ENCODE measurements at places on chromosomes 7 and 10.

DNA sequence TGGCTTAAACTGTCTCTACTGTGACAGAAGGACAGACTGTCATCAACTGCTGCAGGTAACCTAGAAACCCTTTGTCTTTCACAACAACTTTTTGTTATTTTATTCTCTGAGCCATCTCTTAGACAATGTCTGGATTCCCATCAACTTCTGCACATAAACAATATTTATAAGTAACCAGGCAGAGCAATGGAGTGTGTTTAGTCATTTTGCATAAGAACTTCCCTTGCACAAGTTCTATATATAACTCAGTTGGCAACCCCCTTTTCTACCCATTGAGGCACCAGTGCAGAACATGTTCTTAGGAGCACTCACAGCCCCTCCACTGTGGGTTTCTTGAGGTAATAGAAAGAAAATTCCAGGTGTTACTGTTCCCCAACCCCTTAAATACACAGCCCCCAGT, 65.0 kb upstream of the IL6 start:
- DNase-seq: no peak

GRCh38 chr10:97685395-97685958, 1.6 kb downstream of the AVPI1 start:
- no peak for DNase-seq

DNA sequence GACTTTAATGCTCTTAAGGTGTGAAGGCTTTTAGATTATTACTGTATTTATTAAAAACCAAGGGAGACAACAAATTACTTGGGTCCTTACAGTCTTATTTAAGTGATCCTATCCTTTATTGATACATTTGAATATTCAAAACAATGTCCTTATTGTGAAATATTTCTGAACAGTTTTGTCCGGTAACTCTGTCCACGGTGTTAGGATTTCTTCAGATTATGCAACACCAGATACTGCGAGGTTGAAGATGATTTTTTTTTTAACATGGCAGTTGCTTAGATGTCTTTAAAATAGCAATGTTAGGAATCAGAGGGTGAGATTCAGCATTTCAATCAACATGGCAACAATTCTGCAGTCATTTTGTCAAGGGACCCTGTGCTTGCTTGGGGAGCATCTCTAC, 176.5 kb downstream of the CSTF2T start:
- DNase-seq: no peak

- DNase-seq: no peak
Observed at GRCh38 chr7:151175047-151175792, 7.7 kb upstream of the GBX1 start.

DNA sequence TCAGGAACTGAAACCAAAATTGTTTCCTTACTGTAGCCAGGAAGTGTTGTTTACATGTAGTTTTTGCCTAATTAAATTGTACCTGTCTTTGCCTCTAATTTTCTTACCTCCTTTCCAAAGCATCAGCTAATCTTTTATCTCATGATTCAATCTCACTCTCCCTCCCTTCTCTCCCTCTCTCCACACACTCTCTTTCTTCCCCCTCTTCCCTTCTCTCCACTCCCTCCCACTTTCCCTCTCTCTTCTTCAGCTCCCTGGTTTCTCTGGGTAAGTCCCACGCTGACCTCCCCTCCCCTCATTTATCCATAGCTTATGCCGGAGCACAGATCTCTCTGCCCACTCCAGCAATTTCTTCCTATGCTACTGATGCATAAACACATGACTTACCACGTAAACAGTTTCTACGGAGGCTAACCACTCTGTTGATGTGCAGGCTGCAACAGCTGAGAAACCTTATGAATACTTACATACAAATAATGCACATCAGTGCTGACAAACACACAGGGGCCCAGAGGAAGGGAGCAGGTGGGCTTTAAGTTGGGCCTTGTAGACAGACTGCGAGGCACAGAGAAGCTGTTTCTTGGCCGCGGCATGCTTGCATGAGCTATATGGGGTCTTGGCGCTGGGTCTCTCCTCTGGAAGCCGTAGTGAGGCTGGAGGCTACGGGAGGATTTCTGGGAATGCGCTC, 174.4 kb upstream of the PLXNA4 start:
- no peak for DNase-seq

DNA sequence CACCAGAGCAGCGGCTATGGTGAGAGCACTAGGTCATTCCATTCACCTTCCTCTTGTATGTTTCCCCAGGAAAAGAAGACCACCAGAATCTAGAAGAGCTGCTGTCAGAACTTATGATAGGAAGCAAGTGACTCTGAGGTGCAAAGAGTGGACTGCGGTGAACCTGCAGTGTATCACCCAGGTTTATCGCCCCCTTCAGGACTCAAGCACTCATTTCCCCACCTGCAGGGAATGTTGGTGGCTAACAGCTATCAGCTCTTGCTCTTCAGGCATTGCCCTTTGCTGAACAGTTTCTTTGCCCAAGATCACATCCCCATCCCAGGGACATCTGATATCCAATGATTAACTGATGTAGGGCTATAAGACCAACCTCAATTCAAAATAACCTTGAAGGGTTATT, 66.3 kb upstream of the IL6 start:
- no peak for DNase-seq

DNA sequence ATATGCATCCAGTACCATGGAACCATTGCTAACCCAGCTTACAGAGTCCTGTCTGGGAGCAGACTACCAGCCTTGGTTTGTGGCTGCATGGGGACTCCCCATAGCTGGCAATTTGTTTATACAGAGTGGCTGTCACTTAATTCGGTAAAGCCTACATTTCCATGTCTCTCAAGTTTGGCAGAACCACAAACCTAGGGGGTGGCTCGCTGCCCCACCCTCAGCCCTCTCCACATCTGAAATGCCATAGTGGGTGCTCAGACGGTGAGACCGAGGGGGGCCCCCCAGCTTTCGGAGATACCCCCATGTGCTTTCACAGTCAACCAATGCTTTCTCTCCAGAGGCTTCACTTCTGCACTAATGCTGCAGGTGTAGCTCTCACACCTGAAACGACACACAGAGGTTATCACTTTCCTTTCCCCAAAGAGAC, 75.5 kb upstream of the KAT6B start:
- no peak for DNase-seq

- no peak for DNase-seq
Observed at GRCh38 chr10:110254467-110254866, 47.1 kb downstream of the MXI1 start.

- no peak for DNase-seq
Observed at GRCh38 chr10:80460399-80461207, 6.5 kb downstream of the TSPAN14 start.

DNA sequence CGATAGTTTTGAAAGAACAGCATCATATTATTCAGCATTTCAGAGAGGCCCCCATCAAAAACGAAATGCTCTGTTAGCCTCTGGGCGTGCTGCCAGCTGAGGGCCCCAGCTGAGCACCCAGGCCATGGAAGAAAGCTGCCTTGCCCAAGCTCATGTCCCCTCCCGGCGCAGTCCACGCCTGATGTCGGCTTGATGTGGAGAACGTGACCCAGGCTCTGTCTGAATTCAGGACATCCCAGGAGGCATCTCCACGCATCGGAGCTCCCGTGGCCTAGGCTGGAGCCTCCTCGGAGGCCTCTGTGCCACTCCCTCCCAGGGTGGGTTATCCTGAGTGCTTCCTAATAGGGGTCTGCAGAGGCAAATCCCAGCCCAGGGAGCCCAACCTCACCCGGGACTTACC, 218.3 kb upstream of the AKR1E2 start:
- no peak for DNase-seq

- DNase-seq: no peak
Observed at GRCh38 chr7:44348300-44348699, 22.9 kb upstream of the CAMK2B start.

- no peak for DNase-seq
Observed at GRCh38 chr7:101940830-101941229, 123.4 kb downstream of the CUX1 start.

DNA sequence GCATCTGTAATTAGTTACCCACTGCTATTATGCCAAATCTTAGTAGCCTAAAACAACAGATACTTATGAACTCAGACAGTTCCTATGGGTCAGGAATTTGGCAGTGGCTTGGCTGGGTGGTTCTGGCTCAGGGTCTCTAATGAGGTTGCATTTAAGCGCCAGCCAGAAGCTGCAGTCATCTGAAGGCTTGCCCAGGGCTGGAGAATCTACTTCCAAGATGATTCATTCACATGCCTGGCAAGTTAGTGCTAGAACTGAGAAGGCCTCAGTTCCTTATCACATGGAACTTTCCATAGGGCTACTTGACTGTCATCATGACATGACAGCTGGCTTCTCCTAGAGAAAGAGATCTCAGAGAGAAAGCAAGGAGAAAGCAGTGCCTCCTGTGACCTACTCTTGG, 121.3 kb downstream of the AVL9 start:
- DNase-seq: no peak

DNA sequence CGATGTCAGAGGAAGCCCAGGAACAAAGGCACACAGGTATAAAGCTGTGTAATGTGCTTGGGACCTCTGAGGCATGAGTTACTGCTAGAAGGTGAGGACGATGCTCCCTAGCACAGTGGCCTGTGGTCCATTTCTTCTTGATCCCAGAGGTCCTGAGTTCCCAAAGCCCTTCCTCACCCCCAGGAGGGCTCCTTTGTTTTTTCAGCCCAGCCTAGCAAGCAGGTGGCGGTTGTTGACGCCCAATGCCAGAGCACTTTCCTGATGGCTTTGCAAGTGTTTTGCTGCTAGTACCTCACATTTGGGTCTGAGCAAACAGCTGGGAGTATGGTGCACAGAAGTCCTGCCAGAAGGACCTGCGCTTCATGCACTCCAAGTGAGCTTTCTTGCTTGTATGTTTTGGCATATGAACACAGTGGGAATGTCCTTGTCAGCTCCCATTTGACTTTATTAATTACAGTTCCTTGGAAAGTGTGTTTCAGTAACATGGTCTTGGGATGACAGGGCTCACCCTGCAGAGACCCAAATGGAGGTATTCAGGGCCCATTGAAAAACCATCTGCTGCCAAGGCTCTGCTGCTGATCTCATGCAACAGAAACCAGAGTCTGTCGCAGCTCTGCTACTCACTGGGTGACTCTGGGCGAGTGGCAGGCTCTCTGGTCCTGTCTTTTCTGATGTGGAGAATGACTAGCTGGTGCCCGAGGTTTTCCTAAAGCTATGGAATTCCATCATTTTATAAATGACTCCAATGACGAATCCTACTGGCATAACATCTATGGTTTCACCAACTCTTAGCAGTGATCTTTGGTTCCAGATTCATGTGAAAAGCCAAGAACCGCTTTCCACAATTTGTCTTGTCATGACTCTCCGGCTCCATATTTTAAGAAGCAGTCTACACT, 134.9 kb downstream of the ARID5B start:
- DNase-seq: no peak

- DNase-seq: no peak
Observed at GRCh38 chr7:27994639-27995038, 186.0 kb downstream of the JAZF1 start.

DNA sequence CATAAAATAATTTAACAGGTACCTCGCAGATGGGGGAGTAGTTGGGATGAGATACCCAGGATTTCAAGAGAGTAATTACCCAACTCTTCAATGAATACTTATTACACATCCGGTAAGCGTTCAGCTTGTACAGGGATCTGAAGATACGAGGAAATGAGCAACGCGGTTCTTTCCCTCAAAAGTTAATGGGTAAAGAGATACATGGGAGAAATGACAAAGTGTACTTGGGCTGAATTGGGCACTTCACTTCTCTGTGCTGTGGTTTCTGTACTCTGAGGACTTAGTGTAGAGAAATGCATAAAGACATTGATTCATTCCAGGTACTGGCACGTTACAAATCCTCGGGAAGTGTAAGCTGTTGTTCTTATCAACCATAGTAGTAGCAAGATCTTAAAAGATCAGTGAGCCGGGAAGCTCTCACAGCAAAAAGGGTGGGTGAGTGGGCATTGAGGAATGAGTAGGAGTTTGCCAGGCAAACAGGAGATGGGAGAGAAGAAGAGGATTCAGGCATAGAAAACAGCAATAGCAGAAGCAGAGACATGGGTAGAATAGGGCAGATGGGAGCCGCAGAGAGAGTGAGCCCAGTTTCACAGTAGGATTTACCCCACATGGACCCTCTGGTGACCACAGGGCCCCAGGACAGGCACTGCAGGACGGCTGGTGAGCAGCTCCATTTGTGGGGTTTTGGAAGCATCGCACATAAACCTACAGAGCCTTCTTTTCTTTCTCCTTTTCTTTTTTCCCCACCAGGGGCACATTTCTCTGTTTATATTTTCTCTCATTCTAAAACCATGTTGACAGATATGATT, 304.3 kb upstream of the PITRM1 start:
- no peak for DNase-seq

DNA sequence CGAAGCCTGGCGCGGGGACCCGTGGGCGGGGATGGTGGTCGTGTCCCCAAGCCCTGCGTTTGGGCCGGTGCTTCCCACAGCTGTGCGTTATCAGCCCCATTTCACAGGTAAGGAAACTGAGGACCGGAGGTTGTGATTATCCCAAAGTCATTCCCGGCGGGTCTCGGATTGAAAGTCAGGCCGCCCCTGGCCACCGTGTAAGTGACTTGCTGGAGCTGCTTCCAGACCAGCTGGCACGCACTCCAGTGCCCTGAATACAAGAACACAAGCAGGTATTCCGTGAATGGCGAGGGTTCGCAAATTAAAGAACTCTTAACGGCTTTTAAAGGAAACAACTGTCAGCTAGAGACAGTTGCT, 675 bp upstream of the ATE1 start:
- no peak for DNase-seq

DNA sequence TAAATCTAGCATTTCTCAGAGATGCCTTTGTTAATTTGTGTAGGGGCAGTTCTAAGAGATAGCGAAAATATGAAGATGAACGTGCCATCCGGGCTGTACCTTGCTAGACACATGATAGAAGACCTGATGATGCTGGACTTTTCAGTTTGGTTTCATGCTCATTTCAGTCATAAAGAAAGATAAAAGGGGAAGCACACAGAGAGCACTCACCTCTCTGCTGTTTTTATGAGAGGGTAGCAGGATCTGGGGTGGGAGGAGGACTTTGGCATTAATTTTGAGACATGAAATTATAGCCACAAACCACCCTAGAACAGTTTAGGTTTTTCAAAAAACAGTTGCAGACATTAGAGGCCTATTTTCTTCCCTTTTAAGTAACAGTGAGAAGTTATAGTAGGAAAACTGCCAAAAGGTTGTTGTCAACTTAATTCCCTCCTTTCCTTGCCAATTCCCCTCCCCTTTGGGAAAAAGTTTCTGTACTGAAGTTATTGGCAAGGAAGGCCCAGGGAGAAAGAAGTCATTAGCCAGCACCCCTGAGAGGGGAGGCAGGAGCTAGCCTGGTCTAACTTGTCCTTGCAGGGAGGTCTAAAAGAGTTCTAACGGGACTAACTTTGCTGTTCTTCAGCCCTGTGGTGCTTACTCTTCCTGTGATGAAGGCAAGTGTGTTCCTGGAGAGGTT, 2.6 kb downstream of the ST7 start:
- DNase-seq: no peak

DNA sequence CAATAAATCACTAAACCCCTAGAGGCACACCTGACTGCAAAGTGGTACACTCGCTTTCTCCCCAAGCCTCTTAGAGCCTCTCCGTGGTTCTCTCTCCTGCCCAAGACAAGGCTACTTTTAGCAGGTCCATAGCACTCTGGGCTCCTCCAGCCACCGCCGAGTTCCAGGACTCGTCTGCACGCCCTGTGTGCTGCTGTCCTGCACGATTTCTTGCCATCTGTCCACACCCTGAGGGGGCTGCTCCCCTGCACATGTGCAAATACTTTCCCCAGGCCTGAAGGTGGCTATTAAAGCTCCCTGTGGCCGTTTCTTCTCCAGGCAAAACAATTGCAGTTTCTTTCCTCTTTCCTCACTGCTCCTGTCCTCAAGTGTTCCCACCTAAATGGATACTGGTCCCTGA, 414.3 kb downstream of the PLXNA4 start:
- DNase-seq: no peak

GRCh38 chr7:155508376-155509358, 37.7 kb downstream of the CNPY1 start:
- no peak for DNase-seq

GRCh38 chr10:63200431-63200830, 67.3 kb downstream of the NRBF2 start:
- no peak for DNase-seq

All from stimulated activated CD8-positive, alpha-beta memory T cell treated with anti-CD3 and anti-CD28 coated beads, Interleukin-7, amount 100 ng/mL, for 4 hours (primary cell).